ENCODE measurements at places on chromosomes 5 and 9.

GRCh38 chr9:107059220-107059619, 196.3 kb downstream of the ZNF462 start:
- DNase-seq = no peak

DNA sequence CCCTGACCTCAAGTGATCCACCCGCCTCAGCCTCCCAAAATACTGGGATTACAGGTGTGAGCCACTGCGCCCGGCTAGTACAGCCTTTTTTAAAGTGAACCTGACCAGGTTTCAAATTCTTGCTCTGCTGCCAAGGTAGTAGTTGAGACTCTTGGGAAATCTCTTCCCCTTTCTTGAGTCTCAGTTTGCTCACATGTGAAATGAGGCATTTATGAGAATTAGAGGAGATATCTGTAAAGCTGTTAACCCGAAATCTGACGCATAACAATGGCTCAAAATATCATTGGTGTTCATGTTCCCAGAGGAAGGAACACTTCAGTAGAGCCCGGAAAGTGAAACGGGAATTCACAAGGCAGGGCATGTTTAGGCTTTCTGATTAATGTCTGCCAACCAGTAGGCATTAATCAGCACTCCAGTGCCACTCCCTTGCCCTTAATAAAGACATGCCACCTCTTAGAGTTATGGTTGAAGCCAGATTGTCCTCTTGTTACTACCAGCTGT, 1.5 kb downstream of the ARPC5L start:
- DNase-seq = no peak

DNA sequence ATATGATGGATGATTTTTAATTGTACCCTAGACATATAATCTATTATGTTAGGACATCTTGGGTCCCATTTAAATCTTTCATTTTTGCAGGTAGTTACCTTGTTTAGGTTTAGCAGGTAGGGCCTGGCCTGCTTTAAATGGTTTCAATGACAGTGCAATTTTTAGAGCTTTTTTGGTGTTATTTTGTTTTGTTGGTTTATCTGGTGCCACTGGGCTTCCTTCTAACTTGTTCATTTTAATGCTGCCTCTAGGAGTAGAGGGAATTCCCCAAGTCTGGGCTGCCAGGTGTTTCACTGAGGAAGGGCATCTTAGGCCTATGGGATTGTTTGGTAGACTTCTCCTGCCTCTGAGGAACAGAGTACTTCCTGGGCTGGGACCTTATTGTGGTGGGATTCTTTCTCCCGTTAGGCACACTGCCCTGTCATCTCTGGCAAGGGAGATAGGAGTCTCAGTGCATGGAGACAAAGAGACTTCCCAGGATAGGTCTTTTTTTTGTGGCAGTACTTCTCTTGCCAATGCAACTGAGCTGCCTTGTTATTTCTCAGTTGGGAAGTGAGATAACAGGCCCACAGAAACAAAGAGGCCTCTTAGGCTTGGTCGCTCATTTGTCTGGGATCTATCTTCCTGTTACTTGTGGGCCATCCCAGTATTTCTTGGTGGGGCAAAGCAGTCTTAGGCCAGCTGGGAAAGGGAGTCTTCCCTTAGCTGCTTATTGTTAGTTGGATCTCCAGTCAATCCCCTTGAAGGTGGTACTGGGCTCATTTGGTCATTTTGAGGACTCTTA, 282.9 kb downstream of the FER start:
- no peak for DNase-seq

GRCh38 chr9:80948066-80948465, 741.3 kb downstream of the TLE1 start:
- DNase-seq = no peak

DNA sequence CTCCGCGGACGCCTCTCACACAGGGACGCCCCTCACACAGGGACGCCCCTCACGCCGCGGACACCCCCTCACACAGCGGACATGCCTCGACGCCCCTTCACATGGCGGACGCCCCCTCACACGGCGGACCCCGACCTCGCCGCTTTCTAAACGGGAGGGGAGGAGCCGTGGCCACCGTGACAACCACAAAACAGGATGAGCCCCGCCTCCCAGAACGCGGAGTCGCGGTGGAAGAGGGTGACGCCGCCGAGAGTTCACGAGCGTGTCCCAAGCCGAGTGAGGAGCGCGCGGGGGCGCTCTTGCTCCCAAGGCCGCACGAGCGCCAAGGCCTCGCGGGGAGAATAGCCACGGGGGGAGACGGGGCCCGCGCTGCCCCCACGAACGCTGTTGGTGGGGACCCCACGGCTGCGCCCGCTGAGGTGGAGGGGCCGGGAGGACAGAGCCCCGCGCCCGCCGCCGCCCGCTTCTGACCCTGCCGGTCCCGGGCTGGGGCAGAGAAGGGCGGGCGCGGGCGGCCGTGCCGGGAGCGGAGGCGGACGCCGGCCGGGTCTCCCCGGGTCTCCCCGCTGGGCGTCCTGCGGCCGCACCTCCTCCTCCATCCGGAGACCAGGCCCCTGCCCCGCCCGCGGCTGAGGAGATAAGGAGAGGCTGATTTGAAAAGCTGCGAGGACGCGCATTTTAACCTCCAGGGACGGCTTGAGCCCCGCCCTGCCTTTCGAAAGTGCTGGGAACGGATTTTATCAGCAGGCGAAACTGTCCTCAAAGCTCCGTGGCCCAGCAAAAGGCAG, 3.9 kb upstream of the NKD2 start:
- DNase-seq = peak; percentile 66

GRCh38 chr5:157366741-157367674, 93.0 kb upstream of the NIPAL4 start:
- no peak for DNase-seq

DNA sequence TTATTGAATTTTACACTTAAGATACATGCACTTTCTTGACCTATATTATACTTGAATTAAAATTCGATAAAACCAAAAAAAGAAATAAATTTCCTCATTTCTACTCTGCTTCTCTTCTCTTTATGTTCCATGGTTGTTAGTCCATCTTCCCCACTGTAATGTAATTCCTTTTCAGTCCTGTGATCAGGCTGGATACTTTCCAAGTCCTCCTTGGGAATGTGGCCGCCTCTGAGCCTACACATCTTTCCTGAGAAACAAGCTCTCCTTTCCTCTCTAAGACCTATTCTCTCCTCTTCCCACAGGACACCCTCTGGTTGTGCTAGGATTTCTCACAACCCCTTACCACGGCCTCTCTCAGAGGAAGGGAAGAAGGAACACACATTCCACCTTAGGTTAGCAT, 285.1 kb downstream of the DNAH5 start:
- no peak for DNase-seq

GRCh38 chr9:78791779-78792178, 494.9 kb downstream of the PSAT1 start:
- DNase-seq = no peak

GRCh38 chr9:10232352-10232930, 380.4 kb downstream of the PTPRD start:
- DNase-seq = no peak

GRCh38 chr5:101080462-101081240, 177.6 kb upstream of the ST8SIA4 start:
- DNase-seq = no peak

GRCh38 chr5:135040333-135041144, 6.5 kb upstream of the PITX1 start:
- DNase-seq = no peak

DNA sequence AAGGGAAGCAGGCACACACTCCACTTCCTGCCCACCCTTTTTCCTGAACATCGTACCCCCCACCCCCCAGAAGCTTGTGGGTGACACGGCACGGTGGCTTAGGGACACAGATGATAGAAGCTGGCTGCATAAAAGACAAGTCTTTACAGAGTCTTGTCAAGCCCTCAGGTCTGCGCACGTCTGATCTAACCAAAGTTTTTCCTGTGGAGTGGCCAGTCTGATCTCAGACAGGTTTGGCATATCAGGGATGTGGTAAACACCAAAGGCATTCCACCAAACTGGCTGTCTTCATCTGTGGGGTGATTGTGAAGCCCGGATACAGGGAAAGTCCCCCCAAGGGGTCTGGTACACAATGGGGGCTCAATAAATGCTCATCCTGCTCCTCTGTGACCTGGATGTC, 50.0 kb downstream of the CRB2 start:
- no peak for DNase-seq

GRCh38 chr9:117970276-117971050, 266.3 kb downstream of the TLR4 start:
- DNase-seq = no peak

DNA sequence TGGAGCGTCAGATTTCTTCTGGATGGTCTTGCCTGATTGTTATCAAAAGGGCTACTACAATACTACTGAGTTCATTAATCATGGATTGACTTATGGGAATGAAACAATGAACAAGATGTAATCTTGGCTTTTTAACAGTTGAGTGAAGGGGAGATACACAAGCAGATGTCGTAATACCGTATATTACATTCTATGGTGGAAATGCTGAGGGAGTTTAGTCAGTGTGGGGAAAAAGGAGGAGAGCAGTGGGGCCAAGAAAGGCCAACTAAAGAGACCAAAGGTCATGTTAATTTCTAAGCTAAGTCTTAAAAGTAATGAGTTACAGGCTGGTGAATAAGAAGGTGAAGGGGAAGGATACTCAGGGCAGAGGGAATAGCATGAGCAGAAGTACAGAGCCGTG, 29.0 kb upstream of the PSAT1 start:
- no peak for DNase-seq

GRCh38 chr5:113692891-113693457, 179.5 kb downstream of the YTHDC2 start:
- DNase-seq = no peak

GRCh38 chr5:151495320-151495719, 47.9 kb downstream of the SLC36A1 start:
- no peak for DNase-seq

- DNase-seq = no peak
Measured at GRCh38 chr5:137415231-137415681, 83.9 kb downstream of the SPOCK1 start.

GRCh38 chr9:18580151-18580550, 106.2 kb downstream of the ADAMTSL1 start:
- no peak for DNase-seq

GRCh38 chr5:108141676-108142075, 240.2 kb downstream of the FBXL17 start:
- DNase-seq = no peak

DNA sequence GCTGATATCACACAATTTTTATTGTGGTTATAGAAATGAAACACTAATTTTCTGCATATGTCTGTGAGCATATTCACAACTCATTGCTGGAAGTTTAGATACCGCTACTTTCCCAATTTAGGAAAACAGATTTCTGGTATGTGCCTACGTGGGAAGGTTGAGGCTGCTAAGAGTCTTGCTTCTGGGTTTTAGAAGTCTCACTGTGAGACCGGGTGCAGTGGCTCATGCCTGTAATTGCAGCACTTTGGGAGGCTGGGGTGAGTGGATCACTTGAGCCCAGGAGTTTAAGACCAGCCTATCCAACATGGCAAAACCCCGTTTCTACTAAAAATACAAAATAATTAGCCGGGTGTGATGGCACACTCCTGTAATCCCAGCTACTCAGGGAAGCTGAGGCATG, 39.6 kb downstream of the UBAP1 start:
- DNase-seq = no peak

DNA sequence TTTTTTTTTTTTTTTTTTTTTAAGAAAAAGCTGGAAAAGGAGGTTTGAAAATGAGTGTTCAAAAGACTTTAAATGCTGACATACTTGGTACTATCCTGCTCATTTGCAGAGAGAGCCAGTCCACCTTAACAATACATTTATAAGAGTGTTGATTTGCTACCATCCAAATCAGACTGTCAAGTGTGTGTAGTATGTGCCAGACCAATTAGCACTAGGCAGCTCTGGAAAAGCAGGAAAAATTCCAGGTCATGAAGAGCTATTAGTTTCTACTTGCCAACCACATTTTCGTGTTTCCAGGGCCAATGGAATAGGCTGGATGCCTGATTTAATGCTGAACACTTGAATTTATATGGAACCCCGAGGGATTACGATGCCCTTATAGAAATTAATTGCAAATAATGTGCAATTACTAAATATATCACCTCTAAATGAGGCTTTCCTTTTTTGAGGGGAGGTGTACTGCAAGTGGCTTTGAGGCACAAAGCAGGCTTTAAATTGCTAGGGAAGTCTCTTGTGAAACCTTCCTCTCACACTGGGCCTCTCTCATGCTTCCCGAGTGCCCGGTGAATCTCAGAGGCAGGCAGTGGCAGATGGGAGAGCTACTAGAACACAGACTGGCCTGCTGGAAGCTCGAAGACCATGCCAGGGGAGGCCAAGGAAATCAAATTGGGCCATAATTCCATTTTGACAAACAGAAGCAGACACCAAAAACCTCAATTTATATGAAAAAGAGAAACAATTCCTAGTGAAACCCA, 178.7 kb downstream of the PPP2R2B start:
- no peak for DNase-seq
